ENCODE measurements at places on chromosomes 13 and 19. TPM values are rescaled to one million over a fixed set of nuclear protein-coding genes. Genes with fewer than 3 reads are reported as not detected.

- H3K36me3 ChIP-seq: peaks cover 5% of the 10 kb centered on the region
- H3K4me3 ChIP-seq: peak overlapping the region; percentile 48
- H3K27ac ChIP-seq: peak overlapping the region; percentile 97
- no peaks in the 10 kb centered on the region for H3K27me3 ChIP-seq
- peaks cover 57% of the 10 kb centered on the region for H3K4me1 ChIP-seq
Measured at GRCh38 chr19:37933937-37934358, 26.9 kb downstream of the SIPA1L3 start.

- peaks cover 11% of the 10 kb centered on the region for H3K4me1 ChIP-seq
- no peak overlapping the region for H3K4me3 ChIP-seq
- H3K36me3 ChIP-seq: no peaks in the 10 kb centered on the region
- DNase-seq: no peak
- H3K27ac ChIP-seq: no peak overlapping the region
Measured at GRCh38 chr19:50428772-50429463, 3.8 kb upstream of the MYBPC2 start.

- no peak overlapping the region for H3K4me3 ChIP-seq
- no peaks in the 10 kb centered on the region for H3K4me1 ChIP-seq
- no peak for DNase-seq
- H3K27ac ChIP-seq: no peak overlapping the region
Measured at GRCh38 chr13:111531505-111531904, 211.1 kb downstream of the TEX29 start.

DNA sequence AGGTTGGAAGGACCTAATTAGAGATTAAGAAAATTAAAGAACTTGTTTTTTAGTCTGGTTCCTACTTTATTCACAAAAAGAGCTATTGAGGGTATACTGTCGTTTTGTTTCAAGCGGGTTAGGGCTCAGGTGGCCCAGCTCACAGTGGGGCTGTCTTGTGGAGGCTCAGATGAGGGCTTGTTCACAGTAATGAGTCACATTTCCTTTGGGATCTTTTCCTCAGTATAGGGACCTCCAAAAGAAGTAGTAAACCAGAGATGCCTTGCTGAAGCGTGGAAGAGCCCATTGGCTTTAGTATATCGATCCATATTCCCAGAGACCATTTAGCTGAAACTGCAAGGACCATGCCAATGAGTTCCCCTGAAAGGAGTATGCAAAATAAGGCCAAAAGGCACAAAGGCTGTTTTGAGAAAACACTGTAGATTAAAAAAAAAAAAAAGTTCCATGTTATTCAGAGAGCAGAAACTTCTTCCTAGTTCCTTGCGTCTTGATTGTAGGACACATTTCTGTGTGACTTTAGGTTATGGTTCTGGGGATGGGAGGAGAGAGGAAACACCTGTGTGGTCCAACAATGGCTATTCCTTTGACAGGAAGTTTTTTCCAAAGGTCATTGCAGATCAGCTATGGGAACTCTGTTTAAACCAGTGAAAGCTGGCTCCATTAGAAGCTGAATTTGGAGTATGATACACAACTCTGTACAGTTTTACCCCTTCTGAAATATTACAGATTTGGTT, 32.8 kb upstream of the GPI start:
- no peaks in the 10 kb centered on the region for H3K27me3 ChIP-seq
- no peak for DNase-seq
- H3K4me1 ChIP-seq: no peaks in the 10 kb centered on the region
- no peaks in the 10 kb centered on the region for H3K36me3 ChIP-seq

GRCh38 chr13:23866420-23867026, 22.7 kb downstream of the MIPEP start:
- DNase-seq: no peak
- H3K27me3 ChIP-seq: no peaks in the 10 kb centered on the region
- H3K4me1 ChIP-seq: peaks cover 6% of the 10 kb centered on the region
- H3K27ac ChIP-seq: no peak overlapping the region
- no peaks in the 10 kb centered on the region for H3K36me3 ChIP-seq

- peaks cover 9% of the 10 kb centered on the region for H3K36me3 ChIP-seq
- no peak for DNase-seq
- no peaks in the 10 kb centered on the region for H3K4me1 ChIP-seq
- H3K4me3 ChIP-seq: no peak overlapping the region
- H3K27ac ChIP-seq: peak overlapping the region; percentile 21
Measured at GRCh38 chr19:46733690-46734292, 12.1 kb upstream of the FKRP start.

GRCh38 chr13:110398564-110399507, 91.8 kb downstream of the COL4A2 start:
- peaks cover 6% of the 10 kb centered on the region for H3K4me1 ChIP-seq
- no peak for DNase-seq
- no peaks in the 10 kb centered on the region for H3K27me3 ChIP-seq
- no peaks in the 10 kb centered on the region for H3K36me3 ChIP-seq
- H3K27ac ChIP-seq: no peak overlapping the region

BRME1 gene
- total RNA-seq: 17.3 TPM

B3GNT3 gene
- 2.8 TPM for total RNA-seq

- H3K4me1 ChIP-seq: 0 out of 2 replicates have a peak, but pooled peaks cover 6% of the 10 kb centered on the region
- no peaks in the 10 kb centered on the region for H3K27me3 ChIP-seq
- H3K36me3 ChIP-seq: no peaks in the 10 kb centered on the region
- H3K4me3 ChIP-seq: no peak overlapping the region
Measured at GRCh38 chr13:27827646-27828045, 35.4 kb downstream of the GSX1 start.

- no peaks in the 10 kb centered on the region for H3K27me3 ChIP-seq
- no peaks in the 10 kb centered on the region for H3K4me1 ChIP-seq
- H3K4me3 ChIP-seq: no peak overlapping the region
- H3K36me3 ChIP-seq: no peaks in the 10 kb centered on the region
- no peak for DNase-seq
Measured at GRCh38 chr13:25733001-25733491, 318.8 kb downstream of the SHISA2 start.

FTL gene
- 2,542 TPM for total RNA-seq

GRCh38 chr19:49468199-49468598, 5.8 kb upstream of the FLT3LG start:
- H3K4me3 ChIP-seq: no peak overlapping the region
- DNase-seq: no peak
- H3K36me3 ChIP-seq: peaks cover 1% of the 10 kb centered on the region
- no peaks in the 10 kb centered on the region for H3K4me1 ChIP-seq

GRCh38 chr13:41568972-41569351, 111.6 kb downstream of the RGCC start:
- H3K4me3 ChIP-seq: no peak overlapping the region
- peaks cover 3% of the 10 kb centered on the region for H3K4me1 ChIP-seq
- H3K27me3 ChIP-seq: no peaks in the 10 kb centered on the region
- H3K27ac ChIP-seq: no peak overlapping the region

DNA sequence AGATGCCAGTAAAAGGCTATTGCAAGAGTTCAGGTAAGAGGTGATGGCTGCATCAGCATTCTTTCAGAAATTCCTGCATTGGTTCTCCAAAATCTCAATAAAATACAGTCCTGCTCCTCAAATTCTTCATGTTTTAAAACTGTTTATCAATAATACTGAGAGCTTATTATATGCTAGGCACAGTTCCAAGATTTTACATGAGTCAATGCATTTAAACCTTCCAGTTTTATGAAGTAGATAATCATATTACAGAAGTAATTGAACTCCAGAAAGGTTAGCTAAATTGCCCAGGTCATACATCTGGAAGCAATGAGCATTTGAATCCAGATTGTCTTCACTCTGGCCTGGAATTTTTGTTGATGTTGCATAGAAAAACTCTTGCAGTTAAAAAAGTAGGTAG, 282.9 kb upstream of the SLITRK6 start:
- no peaks in the 10 kb centered on the region for H3K4me1 ChIP-seq
- H3K4me3 ChIP-seq: no peak overlapping the region
- H3K36me3 ChIP-seq: no peaks in the 10 kb centered on the region
- no peak overlapping the region for H3K27ac ChIP-seq
- H3K27me3 ChIP-seq: no peaks in the 10 kb centered on the region

DNA sequence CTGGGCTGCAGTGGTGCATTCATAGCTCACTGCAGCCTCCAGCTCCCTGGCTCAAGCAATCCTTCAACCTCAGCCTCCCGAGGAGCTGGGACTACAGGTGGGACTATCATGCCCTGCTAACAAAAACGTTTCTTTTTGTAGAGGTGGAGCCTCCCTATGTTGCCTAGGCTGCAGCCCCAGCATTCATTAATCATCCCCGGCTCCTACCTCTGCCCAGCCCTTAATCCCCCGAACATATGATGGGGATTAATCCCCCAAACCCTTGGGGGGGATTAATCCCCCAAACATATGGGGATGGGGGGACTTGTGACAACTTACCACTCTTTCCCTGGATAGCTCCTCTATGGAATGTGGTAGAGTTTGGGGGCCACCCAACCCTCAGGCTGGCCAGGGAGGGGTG, 45.9 kb downstream of the SUGP2 start:
- H3K27me3 ChIP-seq: no peaks in the 10 kb centered on the region
- H3K27ac ChIP-seq: no peak overlapping the region
- H3K4me1 ChIP-seq: no peaks in the 10 kb centered on the region
- DNase-seq: no peak
- H3K36me3 ChIP-seq: no peaks in the 10 kb centered on the region
- no peak overlapping the region for H3K4me3 ChIP-seq

DNA sequence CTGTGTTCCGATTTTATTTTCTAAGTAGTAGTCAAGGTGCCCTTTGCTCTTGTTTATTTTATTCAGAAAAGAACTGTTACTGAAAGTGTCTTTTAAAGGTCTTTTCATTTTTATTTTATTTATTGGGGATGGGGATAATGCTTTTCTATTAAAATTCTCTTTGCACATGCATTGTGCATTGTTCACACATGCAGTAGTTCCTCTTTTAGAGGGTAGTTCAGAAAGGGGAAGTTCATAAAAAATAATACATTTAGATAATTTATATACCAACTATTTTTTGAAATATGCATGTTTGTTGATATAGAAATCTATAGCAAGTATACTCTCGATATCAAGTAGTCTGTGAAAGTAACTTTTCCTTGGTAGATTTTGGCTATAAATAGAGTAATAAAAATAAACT, 3.5 kb downstream of the GPC5 start:
- no peaks in the 10 kb centered on the region for H3K27me3 ChIP-seq
- peaks cover 5% of the 10 kb centered on the region for H3K4me1 ChIP-seq
- no peaks in the 10 kb centered on the region for H3K36me3 ChIP-seq
- no peak overlapping the region for H3K4me3 ChIP-seq
- DNase-seq: no peak

DNA sequence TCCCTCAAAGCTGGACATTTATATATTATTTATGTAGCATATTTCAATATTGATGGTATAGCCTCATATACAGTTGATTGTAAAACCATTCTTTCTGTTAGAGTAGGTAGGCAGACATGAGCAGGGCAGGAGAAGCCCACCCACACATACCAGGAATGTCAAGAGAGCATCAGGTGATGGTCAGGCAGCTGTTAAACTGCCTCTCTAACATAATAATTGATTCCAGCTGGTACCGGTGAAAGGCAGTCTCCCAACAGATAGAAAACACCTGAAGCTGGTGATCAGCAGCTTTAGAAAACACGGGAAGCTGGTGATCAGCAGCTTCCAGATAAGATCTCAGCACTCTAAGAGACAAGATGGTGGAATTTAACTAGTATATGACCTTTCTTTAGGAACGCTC, 132.9 kb downstream of the SLITRK6 start:
- no peaks in the 10 kb centered on the region for H3K4me1 ChIP-seq
- DNase-seq: no peak
- H3K4me3 ChIP-seq: no peak overlapping the region
- no peak overlapping the region for H3K27ac ChIP-seq
- H3K36me3 ChIP-seq: no peaks in the 10 kb centered on the region

- no peaks in the 10 kb centered on the region for H3K36me3 ChIP-seq
- H3K4me1 ChIP-seq: no peaks in the 10 kb centered on the region
- DNase-seq: no peak
- H3K27me3 ChIP-seq: no peaks in the 10 kb centered on the region
Measured at GRCh38 chr13:31767175-31767900, 28.0 kb downstream of the RXFP2 start.

DNA sequence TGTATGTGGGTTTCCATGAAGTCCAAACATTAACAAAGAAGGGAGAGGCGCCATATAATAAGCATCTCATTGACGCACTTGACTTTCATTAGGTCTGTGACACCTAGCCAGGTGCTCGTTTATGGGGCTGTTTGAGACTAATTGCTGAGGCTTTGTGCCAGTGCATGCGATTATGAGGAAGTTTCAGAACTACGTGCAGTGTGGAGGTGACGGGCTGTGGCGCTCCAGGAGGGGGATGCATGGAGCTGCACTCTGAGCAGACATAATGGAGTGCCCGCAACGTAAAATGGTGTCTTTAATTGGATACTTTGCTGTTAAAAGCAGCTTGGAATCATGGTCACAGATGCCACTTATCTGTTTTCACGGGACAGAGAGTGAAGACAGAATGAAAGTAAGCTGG, 223.2 kb downstream of the FGF9 start:
- DNase-seq: no peak
- peaks cover 6% of the 10 kb centered on the region for H3K4me1 ChIP-seq
- H3K27me3 ChIP-seq: no peaks in the 10 kb centered on the region
- no peaks in the 10 kb centered on the region for H3K36me3 ChIP-seq

SHANK1 gene
- total RNA-seq: not detected

DNA sequence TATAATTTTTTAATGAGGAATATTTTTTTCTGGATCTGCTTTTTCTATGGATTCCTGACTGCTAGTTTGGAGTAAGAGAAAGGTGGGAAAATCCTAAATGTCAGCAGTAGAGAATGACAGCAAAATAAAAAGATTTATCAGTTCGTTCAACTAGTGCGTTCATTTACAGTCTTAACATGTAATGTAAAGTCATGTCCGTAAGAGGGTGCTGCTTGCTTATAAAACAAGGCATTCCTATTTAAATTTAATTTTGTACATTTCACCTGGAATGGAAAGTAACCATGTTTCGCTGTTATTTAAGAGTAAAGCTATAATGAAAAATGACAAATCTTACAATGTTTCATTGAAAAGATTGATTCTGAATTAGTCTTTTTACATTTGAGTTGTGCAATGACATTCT, 76.6 kb downstream of the ZMYM2 start:
- H3K4me1 ChIP-seq: no peaks in the 10 kb centered on the region
- no peak for DNase-seq
- peaks cover 5% of the 10 kb centered on the region for H3K36me3 ChIP-seq
- no peak overlapping the region for H3K4me3 ChIP-seq
- no peaks in the 10 kb centered on the region for H3K27me3 ChIP-seq

GRCh38 chr19:31616031-31616430, 266.8 kb upstream of the TSHZ3 start:
- no peaks in the 10 kb centered on the region for H3K27me3 ChIP-seq
- no peak overlapping the region for H3K27ac ChIP-seq
- H3K4me3 ChIP-seq: no peak overlapping the region
- no peak for DNase-seq

DNA sequence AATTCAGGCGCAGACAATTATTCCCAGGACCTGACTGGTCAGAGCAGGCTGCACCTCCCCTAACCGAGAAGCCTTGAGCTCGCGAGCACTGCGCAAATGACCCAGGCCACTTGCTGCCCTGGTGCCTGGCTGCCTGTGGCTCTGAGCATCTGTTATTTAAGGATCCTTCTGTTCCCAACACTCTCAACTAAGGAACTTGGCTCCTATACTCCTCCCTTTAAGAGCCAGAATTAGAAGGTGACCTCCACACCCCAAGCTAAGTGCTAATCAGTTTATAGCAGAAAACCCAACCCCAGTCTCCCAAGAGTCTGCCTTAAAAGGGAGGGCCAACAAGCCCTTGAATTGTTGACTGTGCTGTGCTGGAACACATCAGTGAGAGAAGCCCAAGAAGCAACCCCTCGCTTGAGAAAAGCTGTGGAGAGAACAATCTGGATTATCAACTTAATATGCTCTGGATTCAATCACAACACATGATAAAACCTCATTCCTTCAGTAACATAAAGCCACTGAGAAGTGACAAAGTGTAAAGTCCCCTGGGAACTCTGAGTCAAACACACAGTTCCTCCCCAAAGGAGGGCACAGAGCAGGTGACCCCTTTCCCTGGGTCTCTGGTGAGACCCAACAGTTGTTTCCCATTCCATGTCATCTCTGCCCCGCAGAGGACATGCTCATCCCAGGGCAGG, 14.6 kb downstream of the AKAP8L start:
- no peaks in the 10 kb centered on the region for H3K4me1 ChIP-seq
- no peak for DNase-seq
- H3K27ac ChIP-seq: no peak overlapping the region
- H3K4me3 ChIP-seq: no peak overlapping the region
- no peaks in the 10 kb centered on the region for H3K36me3 ChIP-seq

CGB7 gene
- total RNA-seq: 3.0 TPM
